Activated CD4-positive, alpha-beta T cell treated with anti-CD3 and anti-CD28 coated beads, Interleukin-2, amount 50 U/mL, for 4 hours (primary cell): ENCODE measurements at places on chromosomes 16 and 17.

DNA sequence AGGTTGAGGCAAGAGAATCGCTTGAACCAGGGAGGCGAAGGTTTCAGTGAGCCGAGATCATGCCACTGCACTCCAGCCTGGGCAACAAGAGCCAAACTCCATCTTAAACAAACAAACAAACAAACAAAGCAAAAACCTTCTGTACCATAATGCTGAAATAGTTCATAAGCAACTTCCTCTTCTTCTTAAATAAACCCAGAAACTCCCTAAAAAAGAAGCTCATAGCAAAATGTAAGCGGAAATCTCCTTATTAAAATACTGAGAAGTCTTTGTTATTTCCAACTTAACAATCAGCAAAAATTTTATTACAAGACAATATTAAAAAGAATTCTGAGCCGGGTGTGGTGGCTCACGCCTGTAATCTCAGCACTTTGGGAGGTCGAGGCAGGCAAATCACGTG is 82.8 kb downstream of the FBXL20 start:
- DNase-seq: no peak

DNA sequence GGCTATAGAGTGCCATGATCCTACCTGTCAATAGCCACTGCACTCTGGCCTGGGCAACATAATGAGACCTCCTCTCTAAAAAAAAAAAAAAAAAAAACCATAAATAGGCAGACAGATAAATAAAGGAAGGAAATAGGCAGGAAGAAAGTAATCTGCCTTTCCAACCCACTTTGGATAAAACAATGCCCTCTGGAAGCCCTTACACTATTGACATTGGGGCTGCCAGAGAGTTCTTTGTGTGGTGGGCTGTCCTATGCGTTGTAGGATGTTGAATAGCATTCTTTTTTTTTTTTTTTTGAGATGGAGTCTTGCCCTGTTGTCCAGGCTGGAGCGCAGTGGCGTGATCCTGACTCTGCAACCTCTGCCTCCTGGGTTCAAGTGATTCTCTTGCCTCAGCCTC is 7.2 kb upstream of the RFWD3 start:
- DNase-seq: no peak

GRCh38 chr17:81323411-81323868 is 28.3 kb upstream of the SLC38A10 start:
- no peak for DNase-seq

DNA sequence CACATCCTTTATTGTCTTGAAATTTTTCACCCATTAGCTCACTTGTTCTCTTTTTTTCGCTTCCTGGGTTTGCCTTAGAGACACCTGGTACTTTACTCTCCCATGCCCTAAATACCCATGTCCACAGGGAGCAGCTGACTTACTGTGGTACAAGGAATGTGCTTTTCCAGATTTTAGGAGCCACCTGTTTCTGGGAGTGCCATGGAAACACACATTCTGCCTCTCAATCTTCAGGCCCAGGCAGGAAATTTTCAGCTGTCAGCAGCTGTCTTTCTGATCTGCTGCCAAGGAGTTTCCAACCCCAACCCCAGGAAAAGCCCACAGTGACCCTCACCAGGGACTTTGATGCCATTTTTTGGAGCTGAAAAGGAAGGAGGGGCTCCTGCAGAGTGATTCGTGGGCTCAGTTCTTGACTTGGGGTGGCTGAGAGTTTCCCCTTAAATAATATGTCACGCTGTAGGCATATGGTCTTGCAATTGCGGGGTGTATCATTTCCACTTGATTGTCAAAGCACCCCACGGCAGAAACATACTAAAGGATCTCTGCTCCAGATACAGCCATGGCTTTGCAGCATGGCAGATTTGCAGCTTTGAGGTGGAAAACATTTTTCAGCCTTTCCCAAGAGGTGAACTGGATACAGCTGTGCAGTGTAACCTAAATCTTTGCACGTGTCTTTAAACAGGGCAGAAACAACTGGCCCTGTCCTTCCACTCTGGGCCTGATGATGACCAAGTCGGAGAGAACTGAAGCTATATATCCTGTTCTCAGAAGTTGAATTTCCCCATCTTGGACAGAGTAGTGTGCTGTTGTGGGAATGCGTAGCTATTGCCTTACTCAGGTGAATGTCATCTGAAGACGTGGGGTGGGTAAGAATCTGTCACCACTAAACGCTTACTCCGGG is 19.2 kb downstream of the RBFOX1 start:
- DNase-seq: no peak

- no peak for DNase-seq
Measured at GRCh38 chr16:66431760-66432159, 4.7 kb downstream of the BEAN1 start.

GRCh38 chr17:78892936-78893379 is 10.0 kb downstream of the CEP295NL start:
- no peak for DNase-seq
